ENCODE measurements at places on chromosomes 3 and 15.

- DNase-seq = peak; percentile 65
These were observed 425.8 kb upstream of the MDFIC2 start for GRCh38 chr3:70738291-70738681.

GRCh38 chr15:29838352-29839010, 16.2 kb upstream of the TJP1 start:
- DNase-seq = no peak

DNA sequence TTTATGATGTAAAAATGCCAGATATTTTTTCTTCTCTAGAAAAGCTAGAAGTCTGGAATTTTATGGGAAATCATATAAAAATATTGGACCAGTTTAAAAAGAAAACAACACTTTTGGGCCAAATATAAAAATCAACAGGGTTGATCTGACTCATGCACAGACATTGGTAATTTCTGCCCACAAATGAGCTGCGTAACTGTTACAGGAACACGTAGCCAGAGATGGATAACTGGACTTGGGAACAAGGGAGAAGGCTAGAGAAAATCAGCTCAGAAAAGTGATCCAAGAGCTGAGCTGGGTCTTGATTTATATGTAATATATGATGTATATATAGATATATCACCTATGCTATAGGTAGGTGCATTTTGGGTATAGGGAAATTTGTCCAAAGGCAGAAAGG, 36.8 kb upstream of the NAALADL2 start:
- DNase-seq = no peak

- DNase-seq = no peak
These were observed 95.1 kb upstream of the ZBED2 start for GRCh38 chr3:111690242-111690641.

DNA sequence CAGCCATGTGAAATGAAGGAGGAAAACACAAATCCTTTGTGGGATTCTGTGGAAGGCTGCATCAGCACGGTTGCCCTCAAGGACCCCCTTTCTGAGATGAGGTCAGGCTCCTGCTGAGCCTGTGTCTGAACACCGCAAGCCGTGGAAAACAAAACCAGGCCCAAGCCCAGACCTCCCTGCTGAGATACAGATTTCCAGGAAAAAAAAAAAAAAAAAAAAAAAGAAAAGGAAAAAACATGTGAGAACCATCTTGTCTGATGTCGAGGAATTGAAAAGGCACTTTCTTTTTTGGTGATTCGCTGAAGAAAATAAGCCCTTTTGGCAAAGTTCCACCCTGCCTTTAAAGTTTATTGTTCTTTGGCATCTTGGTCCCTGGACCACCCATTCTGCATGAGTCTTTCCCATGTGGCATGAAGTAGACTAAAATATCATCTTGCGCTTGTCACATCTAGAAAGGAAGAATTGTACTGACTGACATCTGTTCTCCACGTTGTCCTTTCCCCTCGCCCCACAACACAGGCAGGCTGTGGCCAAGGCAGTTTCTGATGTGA, 117.6 kb downstream of the CHST2 start:
- no peak for DNase-seq

- no peak for DNase-seq
These were observed 288.7 kb downstream of the SOX2 start for GRCh38 chr3:182000447-182000846.

DNA sequence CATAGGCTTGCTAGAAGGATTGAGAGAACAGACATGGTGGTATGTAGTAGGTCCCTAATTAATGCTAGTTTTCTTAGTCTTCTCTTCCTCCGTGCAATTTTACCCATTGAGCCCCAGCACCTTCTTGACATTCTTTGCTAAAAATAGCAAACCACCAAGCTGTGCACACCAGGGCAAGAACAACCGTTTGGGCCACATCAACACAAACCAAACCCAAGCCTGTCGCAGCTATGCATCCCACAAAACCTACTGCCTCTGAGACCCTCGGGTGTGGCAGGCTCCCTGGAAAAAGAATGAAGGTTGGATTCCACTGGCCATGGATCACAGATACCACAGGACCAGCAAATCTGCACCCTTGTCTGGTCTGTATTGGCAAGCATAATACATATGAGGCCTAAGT, 27.1 kb downstream of the HEG1 start:
- no peak for DNase-seq

GRCh38 chr3:169345662-169346331, 317.7 kb downstream of the MECOM start:
- DNase-seq = no peak

GRCh38 chr3:105345156-105345555, 21.6 kb upstream of the ALCAM start:
- DNase-seq = no peak

GRCh38 chr15:58398643-58399042, 33.1 kb upstream of the LIPC start:
- no peak for DNase-seq

DNA sequence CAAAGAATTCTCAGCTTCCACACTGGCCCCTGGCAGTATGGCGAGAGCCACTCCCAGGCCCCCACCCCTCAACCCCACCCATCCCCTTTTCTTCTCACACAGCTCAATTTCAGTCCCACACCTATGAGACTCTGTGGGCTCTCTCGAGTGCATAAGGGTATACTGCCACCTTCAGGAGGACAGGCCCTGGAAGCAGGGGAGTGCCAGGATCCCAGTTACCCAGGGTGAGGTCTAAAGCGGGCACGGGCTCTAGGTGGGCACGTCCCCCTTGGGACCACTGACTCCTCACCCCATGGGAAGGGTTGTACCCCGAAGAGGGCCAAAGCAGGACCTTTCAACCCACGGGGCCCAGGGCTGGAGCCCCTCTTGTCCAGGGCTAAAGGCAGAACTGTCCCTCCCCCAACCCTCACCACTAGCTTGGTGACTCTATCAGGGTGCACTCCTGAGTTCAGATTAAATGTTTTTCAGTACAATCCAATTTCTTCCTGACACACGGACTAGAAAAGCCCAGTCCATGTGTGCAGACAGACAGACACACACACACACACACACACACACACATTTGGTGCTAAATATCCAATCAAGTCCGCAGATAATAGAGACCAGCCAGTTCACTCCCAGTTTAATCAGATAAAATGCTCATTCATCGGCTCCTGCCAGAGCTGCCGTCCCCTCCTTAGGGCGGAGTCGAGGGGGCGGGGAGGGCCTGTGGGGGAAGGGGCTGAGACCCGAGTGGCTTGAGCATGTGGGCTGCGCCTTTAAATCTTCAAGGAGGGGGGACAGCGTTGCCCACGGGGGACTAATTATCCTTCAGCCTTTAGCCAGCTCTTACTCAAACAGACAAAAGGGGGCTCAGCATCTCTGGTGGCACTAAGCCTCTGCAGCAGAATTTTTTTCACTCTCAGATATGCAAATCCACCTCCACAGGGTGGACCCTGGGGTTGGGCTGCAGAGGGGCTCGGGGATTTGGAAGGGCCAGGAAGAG, 59.3 kb downstream of the CYP11A1 start:
- DNase-seq = peak; percentile 57

DNA sequence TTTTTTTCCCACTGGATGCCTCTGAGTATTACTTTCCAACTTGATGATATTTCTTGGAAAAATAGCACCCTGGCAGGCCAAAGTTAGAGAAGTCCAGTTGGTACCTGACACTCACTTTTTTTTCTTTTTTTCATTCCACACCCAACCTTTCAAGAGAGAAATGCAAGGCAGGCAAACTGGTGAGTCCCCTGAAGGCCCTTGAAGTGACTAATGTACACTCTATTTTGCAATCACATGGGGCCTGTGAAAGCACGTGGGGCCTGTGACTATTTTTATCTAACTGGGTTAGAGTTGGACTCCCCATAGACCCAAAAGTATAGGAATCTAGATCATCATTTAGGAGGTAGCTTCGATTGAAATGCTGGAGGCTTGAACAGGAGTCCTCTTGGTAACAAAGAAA, 316.7 kb downstream of the CHL1 start:
- DNase-seq = no peak

DNA sequence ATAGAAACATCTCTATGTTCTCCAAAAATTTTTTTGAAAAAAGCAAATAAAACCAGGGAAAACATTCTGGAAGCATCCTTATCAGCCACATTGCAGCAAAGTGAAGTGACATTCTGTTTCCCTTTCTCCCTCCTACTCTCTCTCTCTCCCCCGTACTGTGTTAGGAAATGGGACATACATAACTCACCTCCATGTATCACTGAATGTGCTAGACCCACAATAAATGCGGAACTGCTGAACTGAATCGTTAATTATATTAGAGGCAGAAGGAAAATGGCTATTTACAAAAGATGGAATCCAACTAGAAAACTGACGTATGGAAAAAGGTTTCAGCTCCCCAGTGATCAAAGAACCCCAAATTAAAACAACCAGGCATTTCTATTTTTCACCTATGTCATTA, 129.8 kb downstream of the MINAR1 start:
- DNase-seq = no peak

- DNase-seq = no peak
These were observed 969.6 kb upstream of the ALCAM start for GRCh38 chr3:104396974-104397669.

- DNase-seq = no peak
These were observed 226.6 kb upstream of the AZI2 start for GRCh38 chr3:28575100-28575745.

DNA sequence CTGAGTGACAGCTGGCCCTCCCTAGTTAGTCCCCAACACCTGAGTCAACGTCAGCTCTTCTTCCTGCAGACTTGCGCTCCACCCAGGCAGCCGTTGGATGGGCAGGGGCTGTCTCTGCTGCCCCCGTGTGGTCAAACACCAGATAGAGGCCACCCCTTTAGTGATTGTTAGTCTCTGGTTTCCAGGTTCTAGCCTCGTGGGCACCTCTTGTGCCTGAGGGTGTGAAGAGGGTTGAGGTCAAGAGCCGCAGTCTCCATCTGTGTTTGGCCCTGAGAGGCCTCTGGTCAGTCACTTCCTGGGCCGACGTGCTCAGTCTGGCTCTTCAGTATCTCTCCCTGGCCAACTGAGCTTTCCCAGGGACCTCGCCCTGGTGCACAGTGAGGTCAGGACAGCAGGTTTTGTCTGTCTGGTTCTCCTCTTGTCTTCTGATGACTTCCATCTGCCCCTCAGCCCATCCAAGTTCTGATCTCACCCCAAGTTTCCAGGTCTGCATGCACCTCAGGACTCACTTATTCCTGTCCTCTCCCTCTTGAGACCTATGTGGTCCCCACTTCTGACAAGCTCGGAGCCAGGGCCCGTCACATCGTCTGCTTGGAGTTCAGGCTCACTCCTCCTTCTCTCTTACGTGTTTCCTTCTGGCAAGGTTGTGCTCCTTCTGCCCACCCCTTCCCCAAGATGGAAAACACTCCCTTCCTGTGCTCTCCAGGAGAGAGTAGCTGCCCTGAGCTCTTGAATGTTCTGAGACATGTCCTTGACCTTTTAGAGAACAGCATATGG, 20.9 kb downstream of the CD276 start:
- peak; percentile 79 for DNase-seq

DNA sequence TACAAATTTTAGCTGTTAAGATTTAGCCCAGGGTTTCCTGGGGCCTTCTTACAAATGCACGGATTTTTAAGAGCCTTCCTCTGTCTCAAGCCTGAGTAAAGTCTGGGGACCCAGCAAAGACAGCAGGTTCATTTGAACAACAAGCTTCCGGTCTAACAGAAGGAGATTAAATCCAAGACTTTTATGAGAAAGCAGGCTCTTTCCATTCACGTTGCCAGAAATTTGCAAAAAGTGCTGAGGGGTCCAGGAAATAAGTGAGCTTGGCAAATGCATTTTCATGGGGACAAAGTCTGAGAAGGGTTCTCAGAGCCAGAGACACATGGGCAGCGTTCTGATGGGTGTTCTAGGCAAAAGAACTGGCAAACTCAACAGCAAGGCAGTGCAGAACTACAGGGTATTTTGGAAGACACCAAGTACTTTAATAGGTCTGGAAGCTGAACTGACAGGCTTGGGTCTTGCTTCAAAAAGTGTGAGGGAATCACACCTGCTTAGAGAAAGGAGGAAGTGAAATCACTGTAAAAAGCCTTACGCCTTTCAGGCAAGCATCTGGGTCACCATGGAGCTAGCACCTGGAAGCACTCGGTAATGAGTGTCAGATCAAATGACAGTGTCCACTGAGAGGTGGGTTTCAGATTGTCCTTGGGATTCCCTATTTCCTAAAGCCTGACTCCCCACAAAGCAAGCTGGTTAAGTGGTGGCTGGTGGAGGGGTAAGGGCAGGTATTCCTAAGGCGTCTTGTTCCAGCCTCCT, 115.8 kb upstream of the ARHGEF3 start:
- DNase-seq = no peak

DNA sequence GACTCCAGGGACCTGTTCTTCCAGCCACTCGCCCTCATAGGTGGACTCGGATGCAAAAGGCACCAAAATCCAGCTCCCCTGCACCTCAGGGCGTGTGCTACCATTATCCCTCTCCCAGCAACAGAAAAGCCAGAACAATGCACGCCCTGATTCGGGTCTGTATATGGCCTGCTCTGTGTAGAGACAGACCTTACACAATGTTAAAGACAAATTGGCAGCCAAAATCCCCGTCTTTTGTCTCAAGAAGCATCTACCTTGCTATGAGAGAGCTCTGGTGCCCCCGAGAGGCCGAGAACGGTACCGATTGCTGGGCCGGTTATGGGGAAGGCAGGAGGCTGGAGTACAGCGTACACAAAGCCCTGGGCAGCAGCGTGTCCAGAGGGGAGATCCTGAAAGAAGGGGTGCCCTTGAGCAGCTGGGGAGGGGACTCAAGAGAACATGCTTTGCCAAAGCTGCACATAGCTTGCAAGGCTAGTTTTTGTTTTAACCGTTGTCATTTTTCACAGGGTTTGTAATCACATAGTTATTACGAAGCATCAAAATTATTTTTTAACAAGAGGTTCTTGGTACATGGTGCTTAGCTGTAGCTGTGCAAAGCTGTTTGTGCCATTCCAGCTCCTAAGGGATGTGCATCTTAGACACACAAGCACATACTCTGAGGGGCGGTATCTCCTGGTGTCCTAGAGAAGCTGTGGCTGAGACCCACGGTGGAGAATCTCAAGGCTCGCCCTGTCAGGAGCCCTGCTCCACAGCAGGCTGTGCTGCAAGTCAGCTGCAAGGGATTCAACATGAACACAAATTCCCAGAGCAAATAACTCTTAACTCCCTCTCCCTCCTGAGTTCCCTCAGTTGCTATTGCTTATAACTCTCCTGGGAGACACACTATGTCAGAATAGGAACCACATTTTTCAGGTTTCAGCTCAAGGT, 461.5 kb upstream of the PPP2R3A start:
- peak; percentile 71 for DNase-seq

- DNase-seq = no peak
These were observed 1.2 kb downstream of the CADPS start for GRCh38 chr3:62873761-62874710.

GRCh38 chr3:2655229-2655701, 454.9 kb downstream of the IL5RA start:
- no peak for DNase-seq

GRCh38 chr3:113498221-113499005, 16.5 kb downstream of the SPICE1 start:
- DNase-seq = no peak

DNA sequence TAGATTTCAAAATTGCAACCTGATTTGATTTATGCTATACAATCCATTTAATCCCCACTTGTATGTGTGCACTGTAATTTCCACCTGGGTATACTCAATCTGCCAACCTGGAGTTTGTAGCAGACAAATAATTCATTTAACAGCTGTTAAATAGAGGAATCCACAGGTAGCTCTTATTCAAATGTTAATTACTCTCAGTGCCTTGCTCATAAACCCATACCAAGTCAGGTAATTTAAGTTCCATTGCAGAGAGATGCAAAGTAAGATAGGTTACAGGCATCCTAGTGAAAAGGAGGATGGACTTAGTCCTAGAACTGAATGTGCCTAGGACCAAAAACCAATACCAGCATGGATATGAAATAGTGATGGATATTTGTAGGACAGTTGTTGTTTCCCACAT, 674.2 kb downstream of the TBL1XR1 start:
- no peak for DNase-seq

Data from suppressor macrophage (primary cell).